ENCODE measurements at places on chromosomes 2 and 18.

DNA sequence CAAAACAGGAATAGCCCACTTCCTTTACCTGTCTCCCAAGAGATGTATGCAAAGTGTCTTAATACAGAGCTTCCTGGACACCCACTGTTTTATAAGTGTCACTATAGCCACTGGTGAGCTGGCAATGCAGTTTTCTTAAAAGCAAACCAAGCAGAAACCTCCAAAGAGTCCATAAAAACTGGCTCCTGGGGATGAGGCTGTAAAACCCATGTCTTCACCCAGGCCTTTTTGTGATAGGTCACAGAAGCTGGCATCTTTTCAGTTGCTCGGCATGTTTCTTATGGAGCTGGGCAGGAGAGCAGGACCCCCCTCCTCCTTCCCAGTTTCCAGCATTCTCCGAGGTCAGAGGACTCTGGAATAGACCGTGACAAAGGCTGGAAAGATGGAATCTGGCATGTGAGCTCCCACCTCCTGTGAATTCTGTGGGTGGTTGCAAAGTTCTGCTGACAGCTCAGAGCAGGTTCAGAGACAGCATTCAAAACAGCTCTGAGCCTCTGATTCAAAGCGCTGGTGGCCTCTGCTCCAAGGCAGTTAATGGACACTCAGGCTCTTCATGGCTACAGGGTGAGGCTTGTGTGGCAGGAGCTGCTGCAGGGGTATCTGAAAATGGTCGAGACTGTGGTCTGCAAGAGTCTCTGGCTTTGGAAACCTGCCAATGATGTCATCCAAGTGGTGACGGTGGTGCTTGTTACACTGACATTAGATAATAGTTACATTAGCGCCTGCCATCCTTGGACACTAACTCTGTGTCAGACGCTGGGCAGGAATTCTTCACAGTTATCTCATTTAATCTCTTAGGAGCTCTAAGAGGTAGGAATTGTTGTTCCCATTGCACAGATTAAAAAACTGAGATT lies 283.4 kb downstream of the CLIP4 start:
- peak; percentile 32 for DNase-seq

DNA sequence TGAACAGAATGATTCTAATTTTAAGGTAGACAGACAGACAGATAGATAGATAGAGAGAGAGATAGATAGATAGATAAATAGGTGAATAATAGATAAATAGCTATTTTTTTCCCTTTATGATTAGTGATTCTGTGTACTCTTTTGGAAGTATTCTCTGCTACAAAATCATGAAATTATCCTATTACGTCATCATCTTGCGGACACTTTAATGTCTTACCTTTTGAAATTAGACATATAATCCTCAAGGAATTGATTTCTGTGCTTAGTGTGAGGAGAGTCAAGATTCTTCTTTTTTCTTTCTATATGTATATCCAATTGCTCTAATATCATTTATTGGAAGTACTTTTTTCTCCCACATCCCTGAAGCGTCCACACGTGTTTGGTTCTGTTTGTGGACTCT lies 215.2 kb downstream of the SCG2 start:
- DNase-seq: no peak

DNA sequence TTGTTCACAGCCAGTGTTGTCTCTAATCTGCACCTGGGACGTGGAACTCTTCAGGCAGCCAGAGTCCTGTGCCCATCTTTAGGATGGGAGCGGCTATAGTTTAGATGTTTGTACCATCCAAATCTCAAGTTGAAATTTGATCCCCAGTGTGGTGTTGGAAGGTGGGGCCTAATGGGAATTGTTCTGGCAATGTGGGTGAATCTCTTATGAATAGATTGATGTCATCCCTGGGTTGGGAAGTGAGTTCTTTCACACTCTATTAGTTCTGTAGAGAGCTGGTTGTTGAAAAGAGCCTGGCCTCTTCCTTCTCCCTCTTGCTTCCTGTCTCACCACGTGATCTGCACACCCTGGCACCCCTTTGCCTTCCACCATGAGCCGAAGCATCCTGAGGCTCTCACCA lies 300.9 kb downstream of the TXNL1 start:
- DNase-seq: no peak

- no peak for DNase-seq
Observed at GRCh38 chr2:168897449-168897848, 3.6 kb upstream of the G6PC2 start.

GRCh38 chr18:34760444-34760843 lies 50.3 kb downstream of the DTNA start:
- no peak for DNase-seq

GRCh38 chr2:78644854-78645253 lies 380.6 kb upstream of the REG3G start:
- DNase-seq: peak; percentile 19

DNA sequence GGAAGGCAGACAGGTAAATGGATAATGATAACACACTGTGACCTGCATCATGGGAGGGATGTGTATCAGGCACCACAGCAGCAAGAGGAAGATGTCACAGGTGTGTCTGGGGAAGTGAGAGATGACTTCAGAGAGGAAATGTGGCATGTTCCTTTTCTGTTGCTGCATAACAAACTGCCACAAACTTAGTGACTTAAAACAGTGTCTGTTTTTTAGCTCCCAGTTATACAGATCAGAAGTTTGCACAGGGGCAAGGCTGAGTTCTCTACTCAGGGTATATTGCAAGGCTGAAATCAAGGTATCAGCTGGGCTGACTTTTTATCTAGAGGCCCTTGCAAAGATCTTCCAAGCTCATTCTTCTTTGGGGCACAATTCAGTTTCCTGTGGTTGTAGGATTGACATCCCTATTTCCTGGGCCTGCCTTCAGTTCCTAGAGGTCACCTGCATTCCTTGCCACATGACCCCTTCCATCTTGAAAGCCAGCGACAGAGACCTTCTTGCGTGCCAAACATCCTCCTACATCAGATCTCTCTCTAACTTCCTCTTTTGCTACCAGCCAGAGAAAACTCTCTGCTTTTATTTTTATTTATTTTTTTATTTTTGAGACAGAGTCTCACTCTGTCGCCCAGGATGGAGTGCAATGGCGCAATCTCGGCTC lies 2.1 kb upstream of the MAP3K2 start:
- no peak for DNase-seq

DNA sequence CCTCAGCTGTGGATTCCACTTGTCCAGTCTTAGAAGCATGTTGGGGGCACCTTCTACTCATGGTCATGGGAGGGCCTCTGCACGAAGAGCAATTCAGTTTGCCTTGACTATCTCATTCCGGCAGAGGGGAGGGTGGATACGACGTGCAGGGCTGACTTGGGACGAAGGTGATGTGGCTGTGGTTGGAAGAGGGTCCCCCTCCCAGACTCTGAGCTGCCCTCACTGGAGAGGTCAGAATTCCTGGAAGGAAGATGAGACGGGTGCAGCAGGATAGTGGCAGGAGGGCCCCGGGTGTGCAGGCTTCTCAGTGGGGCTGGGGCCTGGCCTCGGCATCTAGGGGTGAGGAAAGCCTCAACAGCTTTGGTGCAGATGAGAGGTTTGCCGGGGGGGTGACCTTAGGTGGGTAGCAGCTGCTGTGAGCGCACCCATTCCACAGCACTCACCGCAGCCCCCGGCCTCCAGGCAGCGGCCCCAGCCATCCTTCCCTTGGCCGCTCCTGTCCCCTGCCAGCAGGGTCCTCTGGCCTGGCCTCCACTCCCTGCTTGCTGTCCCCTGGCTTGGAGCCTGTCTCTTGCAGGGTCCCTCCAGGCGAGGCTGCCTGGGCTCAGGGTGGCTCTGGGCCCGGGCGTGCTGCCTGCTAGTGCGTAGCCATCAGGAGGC lies 3.2 kb downstream of the RNPEPL1 start:
- no peak for DNase-seq

- no peak for DNase-seq
Observed at GRCh38 chr2:139354518-139354917, 574.3 kb upstream of the NXPH2 start.

- DNase-seq: no peak
Observed at GRCh38 chr2:169095621-169096105, 26.3 kb downstream of the DHRS9 start.

Measured in mesendoderm (in vitro differentiated cells).